ENCODE measurements at places on chromosomes 7 and 10. TPM values are rescaled to one million over a fixed set of nuclear protein-coding genes. Genes with fewer than 3 reads are reported as not detected.

DNA sequence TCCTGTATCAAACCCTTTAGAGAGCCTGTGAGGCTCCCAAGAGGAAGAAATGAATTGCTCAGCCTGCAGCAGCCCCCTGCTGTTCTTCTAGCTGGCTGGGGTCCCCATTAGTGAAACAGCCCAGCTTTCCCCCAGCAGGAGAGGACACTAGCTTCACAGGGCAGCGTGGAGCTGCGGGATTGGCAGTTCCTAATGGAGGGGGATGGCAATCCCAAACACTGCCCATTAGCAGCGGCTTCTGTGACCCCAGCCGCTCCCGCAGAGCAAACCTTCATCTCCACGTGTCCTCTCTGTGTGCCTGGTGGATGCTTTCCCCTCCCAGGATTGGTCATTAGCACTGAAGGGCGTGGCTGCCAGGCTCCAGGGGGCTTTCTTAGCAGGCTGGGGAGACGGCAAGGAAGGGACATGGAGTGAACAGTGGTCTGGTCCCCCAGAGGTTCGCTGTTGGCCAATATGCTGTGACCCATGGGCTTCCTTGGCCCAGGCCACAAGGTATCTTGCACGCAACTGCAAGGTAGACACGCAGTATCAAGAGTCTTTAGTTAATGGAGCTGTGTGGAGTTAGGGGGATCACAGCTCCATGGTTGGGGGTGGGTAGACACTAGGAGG is 322.5 kb upstream of the ZMIZ1 start:
- H3K36me3 ChIP-seq: no peaks in the 10 kb centered on the region
- H3K4me1 ChIP-seq: no peaks in the 10 kb centered on the region
- no peak overlapping the region for H3K27ac ChIP-seq
- peaks cover 3% of the 10 kb centered on the region for H3K27me3 ChIP-seq
- H3K4me3 ChIP-seq: no peak overlapping the region

- no peaks in the 10 kb centered on the region for H3K27me3 ChIP-seq
- H3K36me3 ChIP-seq: no peaks in the 10 kb centered on the region
- H3K4me1 ChIP-seq: no peaks in the 10 kb centered on the region
- H3K27ac ChIP-seq: no peak overlapping the region
- DNase-seq: no peak
- no peak overlapping the region for H3K4me3 ChIP-seq
These were observed 32.9 kb upstream of the FAM3C start for GRCh38 chr7:121428855-121429489.

- H3K36me3 ChIP-seq: no peaks in the 10 kb centered on the region
- H3K27me3 ChIP-seq: no peaks in the 10 kb centered on the region
- no peak for DNase-seq
These were observed 514.2 kb downstream of the ARL4A start for GRCh38 chr7:13201628-13202027.

DNA sequence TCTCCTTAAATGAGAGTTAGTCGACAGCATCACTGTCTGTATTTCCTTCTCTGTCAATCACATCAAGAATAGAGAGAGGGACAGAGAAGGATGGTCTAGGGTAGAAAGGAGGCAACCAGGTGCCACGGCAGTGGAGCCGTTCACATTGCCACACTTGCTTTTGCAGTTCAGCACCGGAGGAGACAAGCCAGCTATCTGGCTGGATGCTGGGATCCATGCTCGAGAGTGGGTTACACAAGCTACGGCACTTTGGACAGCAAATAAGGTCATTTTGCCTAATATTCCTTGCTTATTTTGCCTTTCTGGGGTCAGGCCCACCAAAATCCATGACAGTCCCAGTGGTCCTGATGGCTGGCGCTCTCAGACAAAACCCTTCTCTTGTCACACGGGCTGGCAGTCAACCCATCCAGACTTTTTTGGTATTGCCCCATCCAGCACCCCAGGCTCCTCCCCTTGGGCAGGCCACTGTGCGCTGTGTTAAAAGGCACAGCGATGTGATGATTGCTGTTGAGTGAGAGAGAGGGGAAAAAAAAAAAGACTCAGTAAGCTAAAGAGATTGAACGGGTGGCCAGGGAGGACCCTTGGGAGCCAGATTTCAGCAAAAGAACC is 8.4 kb downstream of the CPA2 start:
- no peaks in the 10 kb centered on the region for H3K36me3 ChIP-seq
- no peaks in the 10 kb centered on the region for H3K4me1 ChIP-seq
- H3K27ac ChIP-seq: no peak overlapping the region
- DNase-seq: no peak

DNA sequence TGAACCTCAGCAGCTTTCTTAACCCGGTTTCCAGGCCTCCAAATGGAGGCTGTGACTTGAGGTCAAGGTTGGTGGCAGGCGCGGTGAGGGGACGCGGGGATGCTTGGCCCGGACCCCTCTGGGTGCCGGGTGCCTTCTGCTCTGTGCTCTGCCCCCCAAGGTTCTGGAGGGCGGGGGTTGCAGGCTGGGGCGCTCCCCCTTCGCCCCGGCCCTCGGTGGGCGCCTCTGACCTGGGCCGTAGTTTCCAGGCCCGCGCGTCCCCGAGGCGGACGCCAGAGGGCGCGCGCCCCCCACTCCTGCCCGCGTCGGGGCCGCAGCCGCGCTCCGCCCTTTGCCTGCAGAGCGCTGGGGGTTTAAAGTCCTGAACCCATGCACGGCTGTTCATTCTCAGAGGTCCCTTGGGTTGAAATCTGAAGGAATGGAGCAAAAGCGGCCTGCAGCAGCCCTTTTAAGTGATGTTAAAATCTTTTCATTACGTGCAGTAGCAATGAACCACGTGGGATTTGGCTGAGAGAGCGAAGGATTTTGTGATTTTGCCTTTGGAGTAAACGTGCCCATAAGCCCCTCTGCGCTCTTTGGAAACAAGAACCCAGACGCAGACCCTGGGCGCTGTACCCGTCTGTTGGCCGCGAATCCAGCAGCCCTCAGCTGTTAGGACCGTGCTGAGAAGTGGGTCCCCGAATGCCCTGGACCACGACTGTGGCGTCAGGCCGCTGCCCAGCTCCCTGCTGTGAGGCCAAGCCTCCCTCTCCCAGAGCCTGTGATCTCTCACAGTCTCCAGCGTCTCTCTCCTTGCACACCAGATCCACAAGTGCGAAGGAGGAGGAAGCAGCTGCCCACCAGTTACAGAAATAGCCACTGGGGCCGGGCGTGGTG is 135.0 kb downstream of the ACTR3B start:
- no peak overlapping the region for H3K4me3 ChIP-seq
- no peak overlapping the region for H3K27ac ChIP-seq
- no peaks in the 10 kb centered on the region for H3K27me3 ChIP-seq
- no peaks in the 10 kb centered on the region for H3K36me3 ChIP-seq
- no peak for DNase-seq

DNA sequence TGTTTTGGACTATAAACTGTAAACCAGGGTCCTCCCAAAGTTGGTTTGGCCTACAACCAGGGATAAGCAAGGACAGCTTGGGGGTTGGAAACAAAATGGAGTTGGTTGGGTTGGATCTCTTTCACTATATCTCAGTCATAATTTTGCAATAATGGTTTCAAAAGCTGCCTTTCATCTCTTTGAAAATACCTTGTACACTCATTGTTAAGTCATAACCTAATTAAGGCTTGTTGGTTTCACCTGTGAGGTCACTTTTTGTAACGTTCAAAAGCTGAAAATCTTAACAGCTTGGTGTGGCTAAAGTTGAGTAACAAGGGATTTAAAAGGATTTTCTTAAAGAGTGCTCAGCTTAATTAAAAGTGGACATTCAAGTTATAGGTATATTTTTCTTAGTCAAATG is 476.1 kb downstream of the IPMK start:
- H3K36me3 ChIP-seq: no peaks in the 10 kb centered on the region
- no peak overlapping the region for H3K4me3 ChIP-seq
- no peaks in the 10 kb centered on the region for H3K4me1 ChIP-seq
- no peak overlapping the region for H3K27ac ChIP-seq

GRCh38 chr10:120455004-120455403 is 2.0 kb upstream of the PLPP4 start:
- no peak overlapping the region for H3K27ac ChIP-seq
- peaks cover 10% of the 10 kb centered on the region for H3K27me3 ChIP-seq
- no peak overlapping the region for H3K4me3 ChIP-seq
- no peak for DNase-seq
- H3K4me1 ChIP-seq: no peaks in the 10 kb centered on the region
- no peaks in the 10 kb centered on the region for H3K36me3 ChIP-seq

- H3K36me3 ChIP-seq: no peaks in the 10 kb centered on the region
- no peak overlapping the region for H3K4me3 ChIP-seq
- H3K4me1 ChIP-seq: 0 out of 2 replicates have a peak, but pooled peaks cover 4% of the 10 kb centered on the region
- H3K27me3 ChIP-seq: no peaks in the 10 kb centered on the region
- H3K27ac ChIP-seq: no peak overlapping the region
These were observed 45.0 kb downstream of the ALOX5 start for GRCh38 chr10:45418849-45419675.

- no peaks in the 10 kb centered on the region for H3K36me3 ChIP-seq
- no peak overlapping the region for H3K27ac ChIP-seq
- H3K27me3 ChIP-seq: no peaks in the 10 kb centered on the region
- H3K4me3 ChIP-seq: no peak overlapping the region
- DNase-seq: no peak
These were observed 254.0 kb downstream of the USP6NL start for GRCh38 chr10:11357439-11357838.

Gene ZNF107
- 6.2 TPM for total RNA-seq

DNA sequence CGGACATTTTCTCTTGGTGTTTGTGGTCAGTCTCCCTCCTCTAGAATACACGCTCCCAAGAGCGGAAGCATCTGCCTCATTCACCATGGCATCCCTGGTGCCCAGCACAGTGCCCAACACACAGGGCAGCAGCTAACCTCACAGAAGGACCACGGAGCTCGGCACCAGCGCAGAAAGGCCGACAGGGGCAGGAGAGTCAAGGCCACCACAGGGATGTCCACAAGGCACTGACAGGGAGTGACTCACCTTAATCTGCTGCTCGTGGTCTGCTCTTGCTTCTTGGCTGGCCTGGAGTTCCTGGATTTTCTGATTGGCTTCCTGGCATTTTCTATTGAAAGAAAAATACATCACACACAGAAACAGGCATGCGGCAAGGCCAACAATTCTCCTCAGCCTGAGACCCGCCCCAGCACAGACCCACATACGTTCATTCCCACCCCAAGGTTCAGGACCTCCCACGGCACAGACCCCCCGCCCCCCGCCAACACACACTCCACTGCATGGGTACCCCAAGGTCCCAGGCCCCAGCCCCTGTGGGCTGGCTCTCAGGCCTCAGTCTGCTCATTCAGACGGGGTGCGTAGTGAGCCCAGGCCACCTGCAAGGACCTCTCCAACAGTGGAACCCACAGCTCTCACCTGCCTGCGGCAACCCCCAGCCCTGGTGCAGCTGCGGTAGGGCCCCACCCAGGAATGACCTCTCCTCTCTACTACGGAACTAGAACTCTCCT is 14.9 kb downstream of the MAD1L1 start:
- peaks cover 13% of the 10 kb centered on the region for H3K36me3 ChIP-seq
- H3K27me3 ChIP-seq: no peaks in the 10 kb centered on the region
- no peak for DNase-seq
- no peaks in the 10 kb centered on the region for H3K4me1 ChIP-seq
- no peak overlapping the region for H3K27ac ChIP-seq
- H3K4me3 ChIP-seq: no peak overlapping the region

Gene PIP
- not detected for total RNA-seq

Gene SPAG6
- total RNA-seq: not detected

All from HCT116 (cell line).